ENCODE measurements at places on chromosomes 2 and 18.

DNA sequence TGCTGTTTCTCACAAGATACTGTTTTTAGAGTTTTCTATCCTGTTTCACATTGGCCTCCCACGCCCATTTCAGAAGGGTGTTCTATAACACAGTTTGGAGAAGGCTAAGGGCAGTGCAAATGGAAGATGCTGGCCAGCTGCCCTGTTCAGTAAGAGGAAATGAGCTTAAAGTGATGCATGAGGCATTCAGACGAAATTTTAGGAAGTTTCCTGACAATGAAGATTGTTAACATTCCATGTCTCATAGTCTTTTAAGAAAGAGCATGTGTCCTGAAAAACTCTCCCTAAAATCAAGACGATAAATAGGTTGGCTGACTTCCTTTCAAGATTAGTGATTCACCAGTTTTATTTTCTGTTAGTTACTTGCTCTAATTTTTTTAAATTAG lies 484.2 kb upstream of the NRP2 start:
- no peak for DNase-seq

- no peak for DNase-seq
These were observed 5.7 kb upstream of the TGIF1 start for GRCh38 chr18:3444296-3444695.

- no peak for DNase-seq
These were observed 57.3 kb upstream of the TMEM182 start for GRCh38 chr2:102704531-102704930.

DNA sequence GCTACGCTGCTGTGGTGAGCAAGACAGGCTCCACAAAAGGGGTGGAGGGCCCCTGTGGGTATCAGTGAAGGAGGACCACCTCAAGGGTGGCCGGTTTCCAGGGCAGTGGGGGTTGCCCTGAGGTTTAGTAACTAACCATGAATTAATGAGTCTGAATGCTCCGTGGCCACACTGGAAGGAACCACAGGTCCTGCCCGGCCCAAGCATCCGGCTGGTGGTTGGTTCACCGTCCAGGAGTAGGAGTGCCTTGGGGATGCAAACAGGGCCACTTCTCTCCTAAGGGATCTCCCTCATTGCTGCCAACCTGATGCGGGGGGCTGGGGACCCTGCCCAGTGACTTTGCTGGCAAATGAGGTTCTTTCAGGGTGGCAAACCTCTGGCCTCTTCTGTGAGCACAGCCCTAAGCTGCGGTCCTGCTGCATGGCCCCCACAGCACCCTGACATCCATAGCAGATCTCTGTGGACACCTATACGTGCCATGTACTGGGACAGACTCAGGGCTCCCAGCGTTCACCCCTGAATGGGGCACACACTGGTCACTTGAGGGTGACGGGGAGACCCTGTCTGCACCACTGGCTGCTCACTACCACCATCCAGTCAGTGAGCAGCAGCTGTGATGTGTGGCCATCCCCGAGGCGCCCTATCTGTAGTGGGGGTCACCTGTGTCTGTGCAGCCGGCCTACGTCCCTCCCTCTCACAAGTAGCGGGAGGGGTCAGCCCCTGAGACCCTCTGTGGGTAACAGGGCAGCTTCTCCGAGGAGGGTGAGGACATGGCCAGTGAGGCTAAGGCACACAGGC lies 41.6 kb downstream of the HS6ST1 start:
- no peak for DNase-seq

GRCh38 chr2:2901384-2902345 lies 476.0 kb downstream of the EIPR1 start:
- no peak for DNase-seq

Measured in stimulated activated CD4-positive, alpha-beta T cell treated with anti-CD3 and anti-CD28 coated beads, Interleukin-1b, Interleukin-23, amount 100 ng/mL, for 1 hour (primary cell).